Adipocyte (in vitro differentiated cells): ENCODE measurements at places on chromosomes 2 and 18.
A peak's percentile ranks its signal among the peaks of the same experiment; 100 is the strongest.

- DNase-seq, result no peak
These were observed 252.1 kb downstream of the TSN start for GRCh38 chr2:122007577-122007976.

DNA sequence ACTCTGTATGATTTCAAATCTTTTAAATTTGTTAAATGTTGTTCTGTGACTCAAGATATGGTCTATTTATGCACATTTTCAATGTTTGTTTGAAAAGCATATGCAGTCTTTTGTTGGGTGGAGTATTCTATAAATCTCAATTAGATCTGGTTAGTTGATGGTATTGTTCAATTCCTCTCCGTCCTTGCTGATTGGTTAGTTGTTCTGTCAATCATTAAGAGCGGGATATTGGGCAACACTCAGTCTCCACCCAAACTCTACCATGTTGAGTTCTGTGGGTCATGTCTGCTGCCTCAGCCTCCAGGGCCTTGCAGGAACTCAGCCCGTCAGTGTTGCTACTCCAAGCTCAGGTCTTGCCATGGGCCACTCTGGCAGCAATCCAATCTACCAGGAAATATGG is 118.9 kb downstream of the VWA3B start:
- DNase-seq, result no peak

GRCh38 chr2:226860087-226860486 is 24.2 kb downstream of the RHBDD1 start:
- no peak for DNase-seq

DNA sequence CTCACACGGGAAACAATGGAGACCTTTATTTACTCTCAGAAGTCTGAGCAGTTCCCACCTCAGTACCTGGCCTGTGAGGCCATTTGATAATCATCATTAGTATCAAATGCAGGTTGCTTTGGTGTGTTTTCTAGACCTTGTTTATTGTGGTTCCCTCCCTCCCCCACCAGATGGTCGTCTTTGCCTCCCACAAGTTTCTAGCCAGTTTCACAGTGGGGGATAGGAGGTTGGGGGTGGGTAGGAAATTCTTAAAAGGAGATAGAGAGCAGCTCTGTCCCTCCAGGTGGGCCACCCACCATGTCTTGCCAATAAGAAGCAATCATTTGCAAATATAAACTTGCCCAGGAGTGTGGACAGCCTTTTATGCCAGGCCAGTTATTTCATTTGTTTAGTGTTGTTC is 31.3 kb downstream of the SETBP1 start:
- DNase-seq, result no peak

DNA sequence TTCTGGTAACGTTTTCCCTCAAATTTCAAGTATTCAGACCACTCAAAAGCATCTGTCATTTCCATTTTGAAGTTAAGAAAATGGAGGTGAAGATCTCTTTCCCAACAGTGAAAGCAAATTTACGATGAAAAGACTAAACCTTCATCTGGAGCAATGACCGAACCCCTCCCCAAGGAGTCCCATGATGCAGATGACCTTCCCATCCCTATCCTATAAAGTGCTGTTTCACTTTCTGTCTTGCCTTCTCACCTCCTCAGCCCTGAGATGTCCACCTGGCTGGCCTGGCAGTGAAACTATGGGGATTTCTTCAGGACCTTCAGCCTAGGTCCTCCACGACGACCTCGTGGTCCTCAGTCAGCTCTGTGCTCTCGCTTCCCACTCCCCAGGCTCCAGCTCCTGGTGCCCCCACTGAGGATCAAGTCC is 925 bp upstream of the NPC1 start:
- no peak for DNase-seq

- DNase-seq, result no peak
These were observed 138.4 kb downstream of the ZNF516 start for GRCh38 chr18:76356666-76357065.

GRCh38 chr18:69996417-69996816 is 48.7 kb upstream of the CD226 start:
- DNase-seq, result no peak

- DNase-seq, result peak; percentile 38
These were observed 173.3 kb upstream of the MGAT5 start for GRCh38 chr2:134080386-134081089.

GRCh38 chr2:239006622-239007285 is 158.9 kb downstream of the TWIST2 start:
- peak; percentile 22 for DNase-seq

GRCh38 chr2:136065907-136066306 is 52.0 kb downstream of the CXCR4 start:
- DNase-seq, result no peak

DNA sequence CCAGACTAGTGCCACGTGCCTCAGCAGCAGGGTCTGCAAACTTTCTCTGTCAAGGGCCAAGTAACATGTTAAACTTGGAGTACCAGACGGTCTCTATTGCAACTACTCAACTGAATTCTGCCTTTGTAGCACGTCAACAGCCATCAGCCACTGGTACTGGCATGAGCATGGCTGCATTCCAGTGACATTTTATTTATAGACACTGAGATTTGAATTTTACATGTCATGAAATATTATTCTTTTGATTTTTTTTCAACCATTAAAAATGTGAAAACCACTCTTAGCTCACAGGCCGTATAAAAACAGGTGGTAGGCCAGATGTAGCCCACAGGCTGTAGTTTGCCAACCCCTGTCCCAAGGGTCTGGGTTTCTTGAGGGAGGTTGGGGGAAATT is 199.7 kb downstream of the TPGS2 start:
- no peak for DNase-seq

- no peak for DNase-seq
These were observed 9.1 kb downstream of the EPAS1 start for GRCh38 chr2:46306330-46306751.

DNA sequence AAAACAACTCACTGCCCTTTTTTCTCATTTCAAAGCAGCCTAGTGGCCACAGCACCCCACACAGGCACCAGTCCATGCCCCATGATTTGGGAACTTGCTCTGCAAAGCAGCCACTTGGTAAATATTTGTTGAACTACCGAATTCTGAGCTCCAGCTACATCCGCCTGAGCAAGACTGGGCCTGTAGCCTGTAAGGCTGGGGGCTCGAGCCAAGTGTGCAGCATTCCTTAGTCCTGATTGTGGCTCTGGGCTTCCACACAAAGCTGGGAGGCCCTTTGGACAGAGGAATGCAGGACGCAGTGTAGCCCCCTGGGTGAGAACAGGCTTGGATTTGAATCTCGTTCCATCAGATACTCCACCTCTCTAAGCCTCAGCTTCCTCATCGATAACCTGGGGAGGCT is 88.4 kb downstream of the ACTR2 start:
- DNase-seq, result no peak

DNA sequence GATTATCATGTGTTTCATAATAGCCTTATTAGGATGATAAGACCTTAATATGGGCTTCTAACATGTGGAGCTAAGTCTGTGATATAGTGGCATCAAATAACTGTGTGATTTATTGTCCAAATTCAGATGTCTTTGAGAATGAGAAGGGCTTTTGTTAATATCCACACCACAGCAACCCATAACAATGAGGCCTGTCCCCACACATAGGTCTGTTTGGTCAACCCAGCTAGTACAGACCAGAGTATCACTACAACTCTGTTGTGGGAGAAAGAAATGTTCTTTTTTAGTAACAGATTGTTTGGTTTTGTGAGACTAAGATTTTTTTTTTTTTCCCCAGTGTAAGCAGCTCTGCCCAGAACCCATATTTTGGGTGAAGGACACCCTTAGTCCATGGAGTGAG is 439.2 kb downstream of the PIK3C3 start:
- no peak for DNase-seq

GRCh38 chr2:28311660-28312249 is 80.9 kb upstream of the FOSL2 start:
- no peak for DNase-seq

- peak; percentile 46 for DNase-seq
These were observed 204.3 kb upstream of the CCDC150 start for GRCh38 chr2:196435189-196435588.

- no peak for DNase-seq
These were observed 24.5 kb upstream of the SPRED2 start for GRCh38 chr2:65456886-65457285.
